ENCODE measurements at places on chromosomes 7 and 10.

- DNase-seq = no peak
Observed at GRCh38 chr10:16681521-16681920, 135.7 kb downstream of the RSU1 start.

- DNase-seq = no peak
Observed at GRCh38 chr7:17745610-17746009, 194.7 kb downstream of the SNX13 start.

- no peak for DNase-seq
Observed at GRCh38 chr10:10542477-10542876, 475.2 kb upstream of the CELF2 start.

DNA sequence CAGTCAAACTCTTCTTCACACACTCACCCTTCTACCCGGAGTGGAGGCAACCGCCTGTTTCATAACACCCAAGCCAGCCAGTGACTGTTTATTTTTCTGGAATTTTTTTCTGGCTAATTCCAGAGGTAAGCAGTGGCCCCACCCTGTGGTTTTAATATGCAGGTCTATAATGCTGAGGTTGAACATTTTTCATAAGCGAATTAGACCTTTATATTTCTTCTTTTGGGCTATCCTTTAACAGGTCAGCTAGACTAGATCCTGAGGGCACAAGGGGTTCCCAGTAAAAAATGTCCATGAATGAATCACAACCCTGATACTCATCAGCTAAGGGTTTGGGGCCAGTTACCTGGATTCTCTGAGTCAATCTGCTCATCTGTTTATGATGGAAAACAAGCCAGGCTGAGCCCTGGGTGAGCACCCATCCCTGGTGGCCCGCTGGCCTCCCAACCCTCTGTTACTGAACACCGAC, 76.2 kb downstream of the GRB10 start:
- DNase-seq = no peak
